ENCODE measurements at places on chromosomes 6 and 20.

- no peak for DNase-seq
These were observed 19.0 kb downstream of the RALY start for GRCh38 chr20:34012735-34013134.

DNA sequence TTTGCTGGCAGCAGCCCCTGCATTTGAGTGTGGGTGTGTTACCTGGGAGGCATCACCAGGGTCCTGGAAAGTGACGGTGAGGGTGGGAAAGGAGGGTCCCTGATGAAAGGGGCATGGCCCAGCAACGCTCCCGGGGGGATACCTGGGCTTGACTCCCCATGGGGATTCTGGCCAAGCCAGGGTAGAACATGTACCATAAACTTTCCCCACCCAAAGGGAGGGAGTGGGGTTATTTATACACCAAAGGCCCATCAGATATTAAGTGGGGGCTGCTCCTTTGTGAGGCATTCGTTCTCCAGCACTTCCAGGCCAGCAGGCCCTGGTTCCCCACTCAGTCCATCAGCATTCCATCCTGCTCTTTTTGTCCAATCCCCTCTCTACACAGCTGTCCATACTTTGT, 20.6 kb upstream of the CCR6 start:
- no peak for DNase-seq

- no peak for DNase-seq
These were observed 96.1 kb upstream of the ARMC2 start for GRCh38 chr6:108751851-108752732.

DNA sequence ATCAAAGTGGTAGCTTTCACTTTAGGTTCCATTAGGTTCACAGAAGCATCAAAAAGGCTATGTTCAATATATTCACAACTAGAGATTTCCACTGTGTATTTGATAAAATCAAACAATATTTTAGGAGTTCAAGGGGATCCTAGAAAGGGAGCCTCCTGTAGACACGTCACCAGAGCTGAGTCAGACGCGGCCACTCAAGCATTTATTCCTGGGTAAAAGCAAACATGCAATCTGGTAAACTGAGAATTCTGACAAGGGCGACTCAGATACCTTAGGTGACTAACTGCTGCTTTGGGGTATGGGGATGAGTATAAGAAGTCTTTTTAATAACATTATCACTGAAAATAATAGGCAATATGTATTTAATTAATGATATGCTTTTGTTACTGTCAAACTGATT, 118.7 kb upstream of the HMGN3 start:
- DNase-seq: no peak

GRCh38 chr6:28729501-28730402, 194.0 kb downstream of the TRIM27 start:
- no peak for DNase-seq

GRCh38 chr20:13554706-13555105, 84.0 kb downstream of the TASP1 start:
- DNase-seq: no peak

GRCh38 chr6:109791301-109791700, 100.2 kb downstream of the FIG4 start:
- no peak for DNase-seq

DNA sequence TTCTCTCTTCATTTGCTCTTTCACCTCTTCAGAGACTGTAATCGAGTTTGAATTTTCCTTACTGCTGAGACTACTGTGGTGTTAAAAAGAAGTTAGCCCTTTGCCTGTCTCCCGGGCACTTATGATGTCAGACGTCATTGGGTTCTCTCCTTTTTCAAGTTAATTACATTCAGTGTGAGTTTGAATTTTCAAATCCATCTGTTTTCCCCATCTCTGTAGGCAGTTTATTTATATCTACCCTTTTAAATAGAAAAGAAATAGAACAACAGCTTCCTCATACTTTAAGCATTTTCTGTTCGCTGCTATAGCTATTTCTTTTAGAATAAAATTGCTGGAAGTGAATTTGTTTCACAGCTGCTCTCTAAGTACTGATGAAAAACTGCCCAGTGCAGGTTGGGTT, 81.4 kb downstream of the MCHR2 start:
- DNase-seq: no peak

DNA sequence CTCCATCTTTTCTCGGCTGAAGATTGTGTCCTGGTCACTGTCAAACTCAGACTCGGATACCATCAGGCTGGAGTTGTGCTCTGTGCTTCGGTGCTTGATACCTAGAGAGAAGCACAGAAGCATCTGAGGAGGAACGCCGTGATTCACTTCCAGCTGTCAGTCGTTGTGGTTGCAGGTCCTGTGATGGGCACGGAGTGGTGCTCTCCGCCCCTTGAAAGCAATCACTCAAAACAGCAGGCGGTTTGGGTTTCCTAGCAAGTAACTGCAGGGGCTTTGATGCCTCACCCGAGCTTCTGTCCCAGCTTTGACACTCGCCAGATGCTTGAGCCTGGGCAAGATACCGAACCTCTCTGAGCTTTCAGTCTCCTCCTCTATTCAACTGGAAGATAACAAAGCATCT, 52.5 kb downstream of the ALDH5A1 start:
- no peak for DNase-seq

- no peak for DNase-seq
These were observed 688 bp downstream of the COMMD7 start for GRCh38 chr20:32742322-32743236.

DNA sequence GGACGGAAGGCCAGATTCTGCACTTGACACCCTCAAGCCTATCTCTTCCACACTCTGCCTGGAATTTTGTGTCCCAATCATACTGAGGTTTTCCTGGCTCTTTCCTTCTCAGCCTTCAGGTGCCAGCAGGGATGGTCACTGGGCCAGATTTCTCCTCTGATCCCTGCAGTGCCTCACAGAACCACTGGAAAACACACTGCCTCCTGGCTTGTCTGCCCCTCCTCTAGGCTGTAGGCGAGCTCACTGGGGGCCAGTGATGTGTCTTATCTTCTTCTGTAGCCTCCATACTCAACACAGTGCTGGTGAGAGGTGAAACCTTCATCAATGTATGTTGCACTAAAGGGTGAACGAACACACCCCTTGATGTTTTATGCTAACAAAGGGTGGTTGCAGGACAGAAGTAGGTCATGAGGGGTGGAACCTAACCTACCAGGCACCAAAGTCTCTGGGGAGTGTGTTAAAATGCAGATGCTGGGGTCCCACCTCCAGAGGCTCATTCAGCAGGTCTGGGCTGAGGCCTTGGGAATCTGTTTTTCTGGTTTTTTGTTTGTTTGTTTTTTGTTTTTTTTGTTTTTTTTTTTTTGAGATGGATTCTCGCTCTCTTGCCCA, 80.3 kb downstream of the CDH26 start:
- DNase-seq: no peak

DNA sequence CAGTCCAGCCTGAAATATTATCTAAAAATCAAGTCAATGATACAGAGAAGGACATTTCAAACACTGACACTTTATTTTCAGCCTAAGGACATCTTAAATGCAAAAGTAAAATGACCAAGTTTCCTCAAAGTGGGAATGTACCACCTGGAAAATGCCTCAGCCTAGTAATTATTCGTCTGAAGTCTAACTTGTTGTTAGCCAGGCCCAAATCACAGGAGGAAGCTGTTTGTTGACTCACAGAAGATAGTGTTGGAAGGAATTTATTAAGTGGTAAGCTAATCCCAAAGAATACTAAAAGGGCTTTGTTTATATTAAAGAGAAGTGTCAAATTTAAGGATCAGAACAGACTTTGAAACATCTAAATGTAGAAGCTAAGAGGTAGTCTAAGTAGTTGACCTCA, 2.5 kb downstream of the PDE7B start:
- DNase-seq: no peak

DNA sequence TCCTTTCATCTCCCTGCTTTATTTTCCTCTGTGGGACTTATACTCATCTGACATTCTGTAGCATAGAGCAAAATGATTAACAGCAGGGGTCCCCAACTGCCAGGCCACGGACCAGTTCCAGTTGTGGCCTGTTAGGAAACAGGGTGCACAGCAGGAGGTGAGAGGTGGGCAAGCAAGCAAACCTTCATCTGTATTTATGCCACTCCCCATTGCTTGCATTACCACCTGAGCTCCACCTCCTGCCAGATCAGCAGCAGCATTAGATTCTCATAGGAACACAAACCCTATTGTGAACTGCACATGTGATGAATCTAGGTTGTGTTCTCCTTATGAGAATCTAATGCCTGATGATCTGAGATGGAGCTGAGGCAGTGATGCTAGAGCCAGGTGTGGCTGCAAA, 130.5 kb upstream of the SLC24A3 start:
- no peak for DNase-seq

DNA sequence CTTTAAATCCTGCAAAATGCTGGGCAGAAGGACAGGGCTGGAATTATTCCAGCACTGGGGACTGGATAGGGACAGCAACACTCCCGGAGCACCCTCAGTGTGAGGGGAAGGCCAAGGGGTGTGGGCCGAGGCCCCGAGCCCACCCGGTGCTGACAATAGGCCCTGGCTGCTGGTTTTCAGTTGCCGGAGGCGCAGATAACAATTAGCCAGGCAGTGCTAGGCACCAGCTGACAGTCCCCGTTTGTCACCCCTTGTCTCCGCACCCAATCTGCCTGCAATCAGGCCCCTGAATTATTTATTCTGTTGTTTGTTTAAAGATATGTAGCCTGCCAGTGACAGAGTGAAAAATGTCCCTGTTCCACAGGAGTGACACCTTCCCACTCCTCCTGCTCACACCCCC, 120.0 kb downstream of the GRM4 start:
- no peak for DNase-seq

DNA sequence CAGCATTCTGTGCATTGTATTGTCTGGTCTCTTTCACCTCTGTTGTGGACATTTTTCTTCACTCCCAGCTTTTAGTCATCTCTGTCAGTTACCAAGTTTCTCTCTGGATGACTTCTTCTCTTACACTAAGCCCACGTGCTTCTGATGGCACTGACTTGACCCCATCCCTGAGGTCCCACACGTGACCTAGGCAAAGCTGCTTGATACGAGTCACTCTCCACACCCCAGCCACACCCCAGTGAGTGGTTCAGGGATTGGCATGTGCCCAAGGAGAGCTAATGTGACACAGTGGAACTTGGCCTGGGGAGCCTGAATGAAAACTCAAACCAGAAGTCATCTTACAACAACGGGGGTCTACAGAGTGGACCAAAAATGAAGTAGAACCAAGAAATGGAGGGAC, 32.2 kb downstream of the HTR1E start:
- DNase-seq: no peak

- no peak for DNase-seq
These were observed 44.0 kb downstream of the SSR1 start for GRCh38 chr6:7268816-7269555.

GRCh38 chr6:66940003-66940402, 1233.0 kb upstream of the EYS start:
- DNase-seq: no peak

DNA sequence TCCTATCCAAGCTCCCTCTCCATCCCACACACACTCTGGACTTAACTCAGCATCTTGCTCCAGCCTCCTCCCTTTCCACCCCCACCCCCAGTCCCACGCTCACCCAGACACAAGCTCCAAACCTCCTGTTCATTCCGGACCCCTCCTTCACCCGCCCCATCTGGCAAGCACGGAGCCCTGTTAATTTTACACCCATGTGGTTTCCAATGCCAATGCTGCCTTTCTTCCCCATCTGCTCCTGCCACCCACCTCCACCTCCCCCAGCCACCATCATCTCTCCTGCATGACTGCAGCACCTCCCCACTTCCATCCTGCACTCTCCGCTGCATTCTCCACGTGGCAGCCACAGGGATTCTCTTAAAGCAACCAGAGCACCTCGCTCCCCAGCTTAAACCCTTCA, 9.9 kb upstream of the CDK5RAP1 start:
- no peak for DNase-seq

DNA sequence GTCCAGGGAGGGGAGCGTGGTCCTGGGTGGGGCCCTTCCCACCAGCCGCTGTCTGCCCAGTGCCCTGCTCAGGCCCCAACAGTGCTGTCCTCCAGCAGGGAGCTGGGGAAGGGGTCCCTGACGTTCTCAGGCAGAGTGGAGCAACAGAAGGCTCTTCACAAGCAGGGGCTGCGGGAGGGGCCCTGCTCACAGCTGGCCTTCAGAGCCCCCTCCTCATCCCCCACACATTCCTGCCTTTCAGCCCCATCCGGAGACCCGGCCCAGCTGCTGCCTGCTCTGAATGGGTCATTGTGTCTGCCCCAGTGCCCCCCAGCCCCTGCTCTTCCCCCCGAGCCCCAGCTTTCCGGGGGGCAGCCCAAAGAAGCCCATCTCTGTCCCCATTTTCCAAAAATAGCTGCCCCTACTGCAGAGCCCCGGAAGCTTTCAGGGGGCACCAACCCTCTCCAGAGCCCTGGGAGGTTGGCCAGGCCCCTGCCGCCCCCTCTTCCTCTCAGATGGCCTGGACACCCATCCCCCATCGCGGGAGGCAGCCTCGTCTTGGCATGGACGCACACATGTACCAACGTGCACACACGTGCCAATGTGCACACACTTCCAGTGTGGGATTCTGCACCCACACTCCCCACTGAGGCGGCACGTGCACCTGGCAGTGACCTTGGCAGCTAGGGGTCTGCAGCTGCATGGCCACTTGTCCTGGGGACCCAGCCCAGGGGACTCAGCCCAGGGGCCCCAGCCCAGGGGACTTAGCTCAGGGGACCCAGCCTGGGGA, 3.7 kb downstream of the COL20A1 start:
- no peak for DNase-seq

- DNase-seq: no peak
These were observed 183.1 kb downstream of the PRDM13 start for GRCh38 chr6:99789767-99790166.

Measured in stimulated activated CD8-positive, alpha-beta memory T cell treated with anti-CD3 and anti-CD28 coated beads, Interleukin-15, amount 100 ng/mL, for 24 hours (primary cell).